ENCODE measurements at places on chromosomes 16 and 17.

DNA sequence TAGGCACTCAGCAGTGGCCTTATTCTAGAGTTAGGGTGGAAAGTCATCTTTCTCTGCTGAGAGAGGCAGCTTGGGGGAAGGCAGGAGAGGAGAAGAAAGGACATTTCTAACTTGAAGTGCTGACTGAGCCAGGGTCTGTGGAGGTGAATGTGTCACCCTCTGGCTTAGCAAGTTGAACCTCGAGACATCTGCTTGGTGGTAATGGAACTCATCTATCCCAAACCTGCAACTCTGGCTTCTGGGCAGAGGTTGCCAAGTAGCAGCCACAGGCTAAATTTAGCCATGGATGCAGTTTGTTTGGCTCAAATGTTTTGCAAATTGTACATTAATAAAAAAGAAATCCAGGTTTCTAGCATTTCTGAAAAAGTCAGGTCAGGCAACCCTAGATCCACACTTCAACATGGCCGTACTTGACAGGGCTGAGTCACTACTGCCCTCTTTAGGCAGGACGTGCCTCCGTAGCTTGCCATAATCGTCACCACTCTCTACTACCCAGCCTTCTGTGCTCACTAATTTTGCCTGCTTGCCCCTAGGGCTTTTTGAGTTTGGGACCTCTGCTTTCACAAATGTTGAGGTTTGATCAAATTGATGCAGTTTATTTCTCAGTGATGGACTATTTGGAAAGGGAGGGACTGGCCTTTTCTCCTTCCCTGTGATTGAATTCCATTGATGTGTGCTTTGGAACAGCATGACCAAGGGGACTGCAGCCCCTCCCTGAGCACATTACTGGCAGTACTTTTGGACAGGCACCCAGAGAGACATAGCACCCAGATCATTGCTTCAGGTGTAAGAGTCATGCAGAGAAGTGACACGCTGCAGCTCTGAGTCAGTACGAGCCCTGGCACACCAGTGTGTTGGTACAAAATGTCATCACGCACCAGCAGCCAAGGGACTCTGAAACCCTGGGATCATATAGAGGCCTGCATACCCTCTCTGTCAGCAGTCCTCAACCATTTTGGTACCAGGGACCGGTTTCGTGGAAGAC, 5.2 kb downstream of the CDH13 start:
- DNase-seq = no peak

DNA sequence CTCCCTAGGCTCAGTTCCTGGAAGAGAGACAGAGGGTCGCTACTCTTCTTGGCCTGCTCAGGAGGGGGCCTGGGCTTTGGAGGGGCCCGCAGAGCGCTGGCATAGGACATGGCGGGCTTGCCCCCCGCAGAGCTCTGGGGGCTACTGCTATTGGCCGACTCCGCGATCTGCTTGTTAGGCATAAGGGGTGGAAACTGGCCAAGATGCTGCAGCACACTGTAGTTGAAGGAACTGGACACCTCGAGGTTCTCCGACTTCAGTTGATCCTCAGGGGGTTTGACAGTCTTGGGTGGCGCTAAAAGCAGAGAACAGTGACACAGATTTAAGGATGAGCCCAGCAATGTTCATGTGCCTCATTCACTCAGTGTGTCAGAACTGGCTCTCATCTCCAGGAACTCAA, 33.9 kb downstream of the CACNG1 start:
- no peak for DNase-seq

GRCh38 chr17:81519284-81520020, 6.9 kb upstream of the ACTG1 start:
- DNase-seq = no peak

GRCh38 chr16:11604783-11605563, 18.3 kb upstream of the LITAF start:
- DNase-seq = no peak

GRCh38 chr17:76404256-76404655, 19.8 kb downstream of the SPHK1 start:
- DNase-seq = no peak

GRCh38 chr17:31427684-31428083, 36.2 kb downstream of the RAB11FIP4 start:
- no peak for DNase-seq

GRCh38 chr17:10198509-10199249, at the start of gene GAS7:
Gene GAS7 (minus strand): TSS chr17:10198606.
- no peak for DNase-seq

DNA sequence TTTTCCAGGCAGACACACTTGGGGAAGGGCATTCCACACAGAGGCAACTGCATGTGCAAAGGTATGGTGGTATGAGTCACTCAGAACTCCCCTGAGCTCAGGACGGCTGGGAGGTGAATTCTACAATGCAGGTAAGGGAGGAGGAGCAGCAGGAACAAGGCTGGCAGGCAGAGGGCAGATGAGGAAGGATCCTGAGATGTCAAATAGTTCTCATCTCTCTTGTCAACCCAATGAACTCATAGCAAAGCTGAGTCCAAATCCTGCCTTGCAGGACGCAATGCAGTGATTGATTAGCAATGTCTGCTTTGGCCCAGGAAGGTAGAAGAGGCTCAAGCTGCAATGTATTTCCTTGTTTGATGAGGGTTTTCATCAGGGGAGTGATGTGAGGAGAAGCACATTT, 243.5 kb downstream of the XYLT1 start:
- no peak for DNase-seq

GRCh38 chr17:35612924-35613521, 25.9 kb downstream of the AP2B1 start:
- peak; percentile 3 for DNase-seq

DNA sequence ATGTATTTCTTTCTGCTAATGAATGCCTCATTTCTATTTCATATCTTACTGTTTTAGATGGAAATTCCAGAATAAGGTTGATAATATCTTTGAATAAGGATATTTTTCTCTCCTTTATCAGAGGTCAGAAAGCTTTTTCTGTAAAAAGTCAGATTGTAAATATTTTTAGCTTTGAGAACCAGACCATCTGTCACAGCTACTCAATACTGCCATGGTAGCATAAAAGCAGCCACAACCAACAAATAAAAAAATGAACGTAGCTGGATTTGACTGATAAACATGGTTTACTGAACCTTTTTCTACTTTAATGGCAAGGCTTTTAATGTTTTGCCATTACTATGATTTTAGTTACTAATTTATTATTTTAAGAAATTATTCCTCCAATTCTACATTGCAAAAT, 217.4 kb upstream of the COX10 start:
- no peak for DNase-seq

DNA sequence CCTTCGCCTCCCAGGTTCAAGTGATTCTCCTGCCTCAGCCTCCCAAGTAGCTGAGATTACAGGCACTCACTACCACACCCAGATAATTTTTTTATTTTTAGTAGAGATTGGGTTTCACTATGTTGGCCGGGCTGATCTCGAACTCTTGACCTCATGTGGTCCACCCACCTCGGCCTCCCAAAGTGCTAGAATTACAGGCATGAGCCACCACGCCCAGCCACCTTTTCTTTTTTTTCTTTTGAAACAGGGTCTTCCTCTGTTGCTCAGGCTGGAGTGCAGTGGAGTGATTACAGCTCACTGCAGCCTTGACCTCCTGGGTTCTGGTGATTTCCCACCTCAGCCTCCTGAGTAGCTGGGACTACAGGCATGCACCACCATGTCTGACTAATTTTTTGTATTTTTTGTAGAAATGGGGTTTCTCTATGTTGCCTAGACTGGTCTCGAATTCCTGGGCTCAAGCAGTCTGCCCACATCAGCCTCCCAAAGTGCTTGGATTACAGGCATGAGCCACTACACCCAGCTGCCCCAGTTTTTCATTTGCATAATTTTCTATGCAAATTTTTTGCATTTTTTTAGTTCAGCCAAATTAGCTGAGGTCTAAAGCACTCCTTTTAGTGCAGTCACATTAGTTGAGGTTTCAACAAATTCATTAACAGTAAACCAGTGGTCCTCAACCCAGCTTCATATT, 11.3 kb downstream of the WWP2 start:
- peak; percentile 35 for DNase-seq

GRCh38 chr17:38550661-38551060, 55.1 kb downstream of the SRCIN1 start:
- no peak for DNase-seq

- no peak for DNase-seq
Observed at GRCh38 chr17:5694551-5694950, 110.2 kb upstream of the NLRP1 start.

DNA sequence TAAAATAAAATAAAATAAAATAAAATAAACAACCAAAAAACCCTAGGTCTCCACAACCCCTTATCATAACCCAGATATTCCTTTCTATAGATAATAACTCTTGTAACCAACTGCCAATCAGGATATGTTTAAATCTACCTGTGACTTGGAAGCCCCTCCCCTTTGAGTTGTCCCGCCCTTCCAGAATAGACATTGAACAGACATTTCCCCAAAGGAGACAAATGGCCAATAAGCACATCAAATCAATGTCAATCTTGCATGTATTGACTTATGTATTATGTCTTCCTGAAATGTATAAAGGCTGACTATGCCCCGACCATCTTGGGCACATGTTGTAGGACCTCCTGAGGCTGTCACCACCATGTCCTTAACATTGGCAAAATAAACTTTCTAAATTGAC, 1.5 kb upstream of the MAPK7 start:
- DNase-seq = no peak

GRCh38 chr16:88673716-88674379, 11.0 kb upstream of the MVD start:
- DNase-seq = no peak

GRCh38 chr17:59221159-59221847, 992 bp downstream of the GDPD1 start:
- no peak for DNase-seq

DNA sequence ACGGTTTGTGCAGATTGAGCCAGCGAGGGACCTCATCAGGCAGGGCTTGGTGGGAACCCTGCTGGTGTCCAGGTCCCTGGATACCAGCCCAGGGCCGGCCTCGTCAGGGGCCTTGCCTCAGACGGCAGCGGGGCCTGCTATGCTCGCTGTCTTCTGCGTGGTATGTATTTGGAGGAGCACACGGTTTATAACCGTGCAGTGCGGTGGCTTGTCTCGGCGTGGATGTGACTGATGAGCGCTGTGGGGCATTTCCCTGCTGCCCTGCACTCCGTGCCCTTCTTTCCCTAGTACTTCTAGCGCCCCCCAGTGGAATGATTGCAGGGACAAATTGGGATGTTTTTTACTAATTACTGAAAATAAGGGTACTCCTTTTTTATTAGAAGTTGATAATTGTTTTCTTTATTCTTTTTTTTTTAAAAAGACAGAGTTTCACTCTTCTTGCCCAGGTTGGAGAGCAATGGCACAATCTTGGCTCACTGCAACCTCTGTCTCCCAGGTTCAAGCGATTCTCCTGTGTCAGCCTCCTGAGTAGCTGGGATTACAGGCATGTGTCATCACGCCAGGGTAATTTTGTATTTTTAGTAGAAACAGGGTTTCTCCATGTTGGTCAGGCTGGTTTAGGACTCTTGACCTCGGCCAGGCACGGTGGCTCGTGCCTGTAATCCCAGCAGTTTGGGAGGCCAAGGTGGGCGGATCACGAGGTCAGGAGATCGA, 15.3 kb downstream of the TBCD start:
- DNase-seq = no peak

DNA sequence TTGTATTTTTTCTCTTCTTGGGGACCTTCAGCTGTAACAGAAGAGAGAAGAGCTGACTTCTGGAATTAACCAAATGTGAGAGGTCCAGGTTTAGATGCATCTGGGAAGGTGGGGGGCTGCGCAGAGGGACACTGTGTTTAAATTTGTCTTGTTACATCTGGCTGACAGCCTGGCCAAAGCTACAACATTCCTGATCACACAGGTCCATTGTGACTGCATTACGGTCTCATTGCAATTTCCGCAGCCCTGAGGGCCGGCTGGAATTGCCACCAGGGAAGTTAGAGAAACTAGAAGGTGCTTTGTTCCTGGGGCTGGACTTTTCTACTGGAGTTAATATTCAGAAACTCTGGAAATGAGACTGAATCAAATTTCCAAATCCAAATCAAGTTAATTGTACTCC, 37.9 kb upstream of the LRRC75A start:
- DNase-seq = no peak

GRCh38 chr17:77882040-77882439, 76.5 kb upstream of the TNRC6C start:
- DNase-seq = no peak

GRCh38 chr17:3866276-3866675, 20.2 kb upstream of the NCBP3 start:
- no peak for DNase-seq

DNA sequence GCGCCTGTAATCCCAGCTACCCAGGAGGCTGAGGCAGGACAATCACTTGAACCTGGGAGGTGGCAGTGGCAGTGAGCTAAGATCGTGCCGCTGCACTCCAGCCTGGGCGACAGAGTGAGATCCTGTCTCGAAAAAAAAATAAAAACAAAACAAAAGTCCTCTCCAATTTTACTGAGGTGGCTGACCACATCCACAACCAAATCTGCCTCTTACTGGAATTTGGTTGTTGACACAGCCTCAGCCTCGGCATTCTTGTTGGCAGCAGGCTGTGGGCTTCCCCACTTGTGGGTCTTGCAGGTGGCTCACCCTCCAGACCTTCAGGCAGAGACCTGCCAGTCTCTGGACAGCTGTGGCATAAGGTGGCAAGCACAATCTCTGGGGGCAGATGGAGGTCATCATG, 15.6 kb downstream of the B4GALNT2 start:
- no peak for DNase-seq

DNA sequence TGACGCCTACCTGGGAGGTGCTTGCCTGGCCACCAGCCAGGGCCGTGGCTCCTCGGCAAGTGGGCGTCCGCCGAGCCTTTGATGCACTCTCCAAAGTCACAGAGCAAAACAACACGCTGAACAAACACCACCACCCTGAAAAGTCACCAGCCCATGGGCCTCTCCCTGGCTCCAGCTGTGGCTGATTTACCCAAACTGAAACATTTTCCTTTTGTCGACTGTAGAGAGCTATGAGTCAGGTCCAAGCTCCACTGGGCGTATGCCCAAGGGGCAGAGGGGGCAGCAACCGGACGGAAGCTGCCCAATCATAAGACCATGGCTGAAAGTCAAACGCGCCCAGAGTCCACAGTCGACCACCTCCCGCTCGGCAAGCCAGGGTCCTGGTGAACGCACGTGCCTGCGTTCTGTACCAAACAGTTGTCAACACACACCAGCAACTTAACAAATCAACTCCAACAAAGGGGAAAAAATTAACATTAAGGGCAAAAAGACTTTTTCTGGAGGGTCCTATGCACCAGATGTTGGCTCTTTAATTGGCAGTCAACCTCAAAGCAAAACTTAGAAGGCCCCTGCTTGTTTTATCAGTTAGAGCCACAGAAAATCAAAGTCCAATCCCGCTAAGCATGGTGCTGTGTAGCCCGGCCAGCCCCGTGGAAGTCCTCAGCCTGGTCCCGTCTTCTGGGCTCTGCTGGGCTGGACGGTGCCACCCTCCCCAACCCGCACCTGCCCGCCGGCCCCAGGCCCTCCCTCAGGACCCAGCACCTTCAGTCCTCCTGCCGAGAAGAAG, 47.3 kb downstream of the TBC1D16 start:
- no peak for DNase-seq

GRCh38 chr17:9902120-9902519, 3.0 kb downstream of the RCVRN start:
- no peak for DNase-seq
